Activated naive CD4-positive, alpha-beta T cell treated with anti-CD3 and anti-CD28 coated beads for 36 hours (primary cell): ENCODE measurements at places on chromosomes 5 and 9. TPM values are rescaled to one million over a fixed set of nuclear protein-coding genes. Genes with fewer than 3 reads are reported as not detected.

ZFP37 gene
- 1.5 TPM for total RNA-seq

LHX6 gene
- 0.10 TPM for total RNA-seq

PELO gene
- total RNA-seq = 12.8 TPM

UIMC1 gene
- 54.6 TPM for total RNA-seq

PLPPR1 gene
- total RNA-seq = not detected

PCDHA9 gene
- not detected for total RNA-seq

FOXD4L6 gene
- not detected for total RNA-seq

PRR7 gene
- 8.2 TPM for total RNA-seq

GPX8 gene
- total RNA-seq = not detected

FOXD4L3 gene
- total RNA-seq = not detected
